ENCODE measurements at places on chromosomes 12 and 14.

DNA sequence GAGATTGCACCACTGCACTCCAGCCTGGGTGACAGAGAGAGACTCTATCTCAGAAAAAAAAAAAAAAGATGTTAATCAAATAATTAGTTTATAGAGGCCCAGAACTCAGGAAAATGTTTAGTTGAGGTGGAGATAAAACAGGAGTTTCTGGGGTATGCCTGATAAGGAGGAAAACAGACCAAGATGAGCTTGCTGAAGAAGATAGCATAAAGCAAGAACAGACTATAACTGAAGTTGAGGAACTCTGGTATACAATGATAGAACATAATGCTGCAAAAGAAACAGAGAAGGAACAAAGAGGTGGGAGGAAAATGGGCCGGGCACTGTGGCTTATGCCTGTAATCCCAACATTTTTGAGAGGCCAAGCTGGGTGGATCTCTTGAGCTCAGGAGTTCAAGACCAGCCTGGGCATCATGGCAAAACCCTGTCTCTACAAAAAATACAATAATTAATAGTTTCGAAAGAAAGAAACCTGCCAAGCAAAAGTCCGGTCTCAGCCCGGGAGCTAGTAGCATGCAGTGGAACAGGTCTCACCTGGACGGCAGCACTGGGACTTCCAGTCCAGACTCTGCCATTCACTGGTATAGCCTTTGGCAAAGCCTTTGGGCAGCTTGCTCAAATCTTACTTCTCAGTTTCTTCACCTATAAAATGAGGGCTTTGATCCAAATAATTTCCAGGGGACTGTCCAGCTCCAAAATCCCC, 25.4 kb downstream of the SLC35E3 start:
- no peak for DNase-seq

DNA sequence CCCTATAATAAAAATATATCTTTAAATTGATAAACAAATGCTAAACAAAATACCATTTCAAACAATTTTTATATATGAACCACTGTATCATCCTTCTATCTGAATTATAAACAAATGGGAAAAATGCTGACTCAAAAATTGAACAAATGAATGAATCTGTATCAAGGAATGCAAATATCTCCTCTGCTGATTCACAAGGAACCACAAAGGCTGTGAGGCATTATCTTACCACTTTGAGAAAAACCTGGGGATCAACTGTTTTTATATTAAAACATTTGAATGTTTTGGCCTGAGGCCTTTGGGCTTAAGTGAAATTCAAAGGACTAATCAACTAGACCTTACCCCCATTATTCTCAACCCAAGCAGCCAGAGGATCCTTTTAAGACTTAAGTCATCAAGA, 86.3 kb downstream of the EML5 start:
- DNase-seq, result no peak

DNA sequence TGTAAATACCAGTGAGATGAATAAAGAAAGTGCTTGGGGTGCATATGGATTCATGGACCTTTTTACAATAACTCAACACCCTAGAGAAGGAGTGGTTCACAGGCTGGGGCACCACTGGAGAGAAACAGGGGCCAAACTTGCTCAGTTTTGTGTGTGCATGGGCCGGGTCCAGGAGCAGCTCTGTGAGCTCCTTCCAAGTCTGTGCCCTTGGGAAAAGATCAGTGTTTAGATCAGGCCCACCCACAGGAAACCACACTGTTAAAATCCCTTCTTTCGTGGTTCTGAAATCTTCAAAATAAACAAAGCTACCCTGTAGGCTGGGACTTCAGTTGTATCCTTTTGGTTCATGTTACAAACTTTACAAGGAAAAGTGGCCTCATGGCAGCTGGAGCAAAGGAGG, 156.1 kb upstream of the TMEM260 start:
- no peak for DNase-seq

- DNase-seq, result no peak
Observed at GRCh38 chr14:72715215-72715849, 178.6 kb downstream of the DPF3 start.

DNA sequence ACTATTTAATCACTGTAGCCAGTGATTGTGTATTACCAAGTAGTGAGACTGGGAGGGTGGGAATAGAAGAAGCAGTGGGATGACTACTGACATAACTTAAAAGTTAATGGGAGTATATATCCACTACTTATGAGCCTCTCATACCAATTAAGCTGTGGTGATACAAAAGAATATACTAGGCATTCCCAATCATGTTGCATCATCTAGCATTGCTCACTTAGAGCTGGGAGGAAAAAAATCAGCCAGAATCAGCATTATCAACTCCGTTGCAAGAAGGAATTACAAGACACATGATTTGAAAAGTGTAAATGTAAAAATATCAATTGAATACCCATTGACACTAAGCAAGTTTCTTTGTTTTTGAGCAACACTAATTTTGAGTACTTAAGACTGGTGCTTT, 745 bp upstream of the PPP1R36 start:
- DNase-seq, result no peak

DNA sequence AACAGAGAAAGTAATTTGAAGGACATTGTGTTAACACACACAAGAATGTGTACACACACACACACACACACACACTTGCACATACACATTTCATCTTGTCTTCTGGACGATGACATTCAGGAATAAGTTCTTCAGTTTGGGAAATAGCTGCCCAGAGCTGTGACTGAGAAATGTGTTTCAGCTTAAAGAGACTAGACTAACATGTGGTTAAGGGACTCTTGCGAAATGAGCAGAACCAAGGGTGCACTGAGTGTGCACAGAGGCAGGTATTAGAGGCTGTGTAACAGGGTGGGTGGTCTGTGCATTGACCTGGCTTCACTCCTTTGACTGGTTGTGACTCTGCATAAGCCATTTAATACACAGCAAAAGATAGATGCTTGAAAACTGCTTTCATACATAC, 29.4 kb upstream of the KCNA5 start:
- no peak for DNase-seq

DNA sequence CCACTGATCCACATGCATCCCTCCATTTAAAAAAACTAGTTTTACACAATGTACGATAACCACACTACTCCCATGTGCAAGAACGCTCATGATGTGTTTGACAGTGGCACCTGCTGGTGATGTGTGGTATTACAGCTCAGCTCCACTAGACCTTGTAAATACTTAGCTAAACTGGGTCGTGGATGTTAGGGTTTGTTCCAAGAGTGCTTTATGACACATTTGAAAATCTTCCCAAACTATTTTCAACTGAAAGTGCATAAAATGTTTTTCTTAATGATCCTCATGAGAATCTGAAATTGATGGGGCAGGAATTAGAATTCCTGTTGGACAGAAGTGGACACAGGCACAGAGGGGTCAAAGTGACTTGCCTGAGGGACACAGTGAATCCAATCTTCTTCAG, 99.2 kb downstream of the SCARB1 start:
- DNase-seq, result no peak

DNA sequence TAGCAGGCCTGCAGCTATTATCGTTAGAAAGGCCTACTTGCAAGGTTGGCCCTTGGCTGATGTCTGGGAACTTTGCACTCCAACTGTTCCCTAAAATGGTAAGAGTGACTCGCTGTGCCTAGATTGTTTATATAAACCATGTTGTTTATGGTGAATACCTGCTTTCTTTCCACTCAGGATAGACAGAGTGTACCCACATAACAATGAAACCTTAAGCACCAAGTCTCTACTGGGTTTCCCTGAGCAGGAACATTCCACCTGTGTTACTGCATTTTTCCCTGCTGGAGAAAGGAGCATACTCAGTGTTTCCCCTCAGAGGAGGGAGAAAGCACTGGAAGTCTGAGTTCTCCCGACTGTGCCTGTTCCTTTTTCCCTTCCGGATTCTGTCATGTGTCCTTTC, 32.8 kb downstream of the ERP29 start:
- no peak for DNase-seq

DNA sequence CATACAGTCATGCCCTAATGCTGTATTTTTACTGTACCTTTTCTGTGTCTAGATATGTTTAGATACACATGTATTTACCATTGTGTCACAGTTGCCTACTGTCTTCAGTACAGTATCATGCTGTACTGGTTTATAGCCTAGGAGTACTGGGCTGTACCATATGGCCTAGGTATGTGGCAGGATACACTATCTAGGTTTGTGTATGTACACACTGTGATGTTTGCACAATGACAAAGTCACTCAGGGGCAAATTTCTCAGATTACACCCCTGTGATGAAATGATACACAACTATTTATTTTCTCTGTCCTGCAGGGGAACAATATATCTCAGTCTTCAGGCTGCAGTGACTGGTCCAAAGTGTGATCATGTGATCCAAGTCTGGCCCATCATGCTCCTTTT, 1076.1 kb downstream of the VRK1 start:
- no peak for DNase-seq

- no peak for DNase-seq
Observed at GRCh38 chr12:132640936-132641335, 22.4 kb downstream of the P2RX2 start.

GRCh38 chr12:94889445-94890210, 113.9 kb downstream of the NDUFA12 start:
- no peak for DNase-seq

DNA sequence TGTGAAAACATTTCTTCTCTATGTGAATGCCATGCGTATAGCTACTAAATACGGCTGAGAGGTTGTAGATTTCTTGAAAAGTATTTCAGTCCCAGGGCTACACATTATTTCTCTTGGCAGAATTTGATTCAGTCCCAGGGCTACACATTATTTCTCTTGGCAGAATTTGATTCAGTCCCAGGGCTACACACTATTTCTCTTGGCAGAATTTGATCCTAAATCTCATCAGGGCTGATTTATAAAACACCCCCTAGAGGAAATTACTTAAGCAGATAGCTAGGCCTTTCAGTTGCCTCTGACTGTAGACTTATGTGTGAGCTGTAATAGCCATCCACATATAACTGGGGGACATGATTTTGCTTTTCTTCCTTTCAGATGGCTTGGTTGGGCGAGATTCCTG, 50.4 kb downstream of the AK7 start:
- no peak for DNase-seq

DNA sequence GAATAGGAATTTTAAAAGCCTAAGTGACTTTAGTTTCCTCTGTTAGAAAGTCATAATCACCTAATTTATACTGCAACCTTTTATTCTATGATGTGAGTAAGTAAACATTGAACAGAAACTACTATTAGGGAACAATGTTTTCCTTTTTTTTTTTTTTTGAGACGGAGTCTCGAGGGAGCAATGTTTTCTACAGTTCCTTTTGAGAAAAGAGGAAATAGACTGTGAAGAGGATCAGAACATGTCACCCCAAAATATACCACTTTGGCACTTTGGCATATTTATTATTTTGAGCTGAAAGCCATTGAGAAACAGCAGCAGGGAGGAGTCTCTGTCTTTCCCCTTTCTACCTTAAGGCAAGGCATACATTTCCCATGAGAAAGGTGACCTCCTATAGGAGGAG, 162.7 kb upstream of the CNOT2 start:
- DNase-seq, result peak; percentile 5

- no peak for DNase-seq
Observed at GRCh38 chr14:99664937-99665273, 19.2 kb upstream of the CYP46A1 start.

GRCh38 chr14:54333511-54333910, 63.3 kb upstream of the CDKN3 start:
- DNase-seq, result no peak

DNA sequence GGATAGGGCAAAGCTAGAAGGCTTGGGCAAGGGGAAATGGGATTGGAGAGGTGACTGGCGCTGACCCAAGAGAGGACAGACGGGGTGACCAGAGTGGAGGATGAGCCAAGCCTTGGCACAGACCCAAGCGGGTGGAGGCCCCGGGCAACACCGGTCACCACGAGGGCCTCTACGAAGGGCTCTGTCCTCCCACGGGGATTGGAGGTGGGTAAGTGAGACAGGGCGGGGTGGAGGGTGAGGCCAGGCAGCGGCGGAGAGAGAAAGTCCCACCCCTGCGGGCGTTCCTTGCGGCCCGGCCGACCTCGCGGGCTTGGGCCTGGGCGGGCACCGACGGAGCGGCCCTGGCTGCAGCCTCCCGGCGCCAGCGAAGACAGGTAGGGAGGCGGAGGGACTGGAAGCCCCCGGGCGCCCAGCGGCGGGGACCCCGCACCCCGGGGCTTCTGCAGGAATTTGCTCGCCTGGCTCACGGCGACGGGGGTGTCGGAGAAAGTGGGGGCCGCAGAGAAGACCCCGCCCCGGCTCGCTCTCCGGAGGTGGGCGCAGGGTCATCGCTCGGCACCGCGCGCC, at the start of gene PAPLN:
Gene PAPLN, plus strand, starts transcription at position 288 of the 567 bp plus-strand sequence. CDS start 2,273 bp downstream, outside the sequence.
- no peak for DNase-seq

DNA sequence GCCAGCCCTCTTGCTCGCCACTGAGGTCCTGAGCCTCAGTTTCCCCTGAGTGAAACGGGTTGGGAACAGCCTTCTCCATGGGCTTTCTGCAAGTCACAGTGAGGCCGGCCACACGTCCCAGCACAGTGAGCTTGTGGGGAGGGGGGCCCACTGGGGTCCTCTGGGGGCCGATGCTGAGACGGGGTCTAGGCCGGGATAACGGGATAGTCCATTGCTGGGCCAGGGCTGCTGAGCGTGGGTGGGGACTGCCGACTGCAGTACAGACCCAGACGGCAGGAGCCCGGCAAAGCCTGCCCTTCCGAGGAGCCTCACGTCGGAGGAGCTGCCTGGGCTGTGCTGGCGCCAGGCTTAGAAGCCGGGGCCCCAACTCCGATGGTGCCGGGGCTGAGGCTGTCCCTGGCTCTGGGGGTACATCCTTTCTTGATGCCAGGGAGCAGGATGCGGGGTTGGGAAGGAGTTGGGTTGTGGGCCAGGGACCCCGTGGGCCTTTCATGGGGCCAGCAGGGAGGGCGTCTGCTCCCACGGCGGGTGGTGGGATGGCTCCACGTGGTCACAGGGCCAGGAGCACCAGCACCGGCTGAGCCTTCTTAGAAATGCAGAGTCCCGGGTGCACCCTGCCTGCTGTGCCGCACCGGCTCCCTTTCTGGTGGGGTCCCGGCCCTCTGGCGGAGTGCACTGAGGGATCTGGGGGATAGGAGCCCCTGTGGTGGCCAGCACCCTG, 24.2 kb downstream of the NOC4L start:
- DNase-seq, result no peak

- DNase-seq, result no peak
Observed at GRCh38 chr14:75128596-75128990, 1.7 kb upstream of the NEK9 start.

DNA sequence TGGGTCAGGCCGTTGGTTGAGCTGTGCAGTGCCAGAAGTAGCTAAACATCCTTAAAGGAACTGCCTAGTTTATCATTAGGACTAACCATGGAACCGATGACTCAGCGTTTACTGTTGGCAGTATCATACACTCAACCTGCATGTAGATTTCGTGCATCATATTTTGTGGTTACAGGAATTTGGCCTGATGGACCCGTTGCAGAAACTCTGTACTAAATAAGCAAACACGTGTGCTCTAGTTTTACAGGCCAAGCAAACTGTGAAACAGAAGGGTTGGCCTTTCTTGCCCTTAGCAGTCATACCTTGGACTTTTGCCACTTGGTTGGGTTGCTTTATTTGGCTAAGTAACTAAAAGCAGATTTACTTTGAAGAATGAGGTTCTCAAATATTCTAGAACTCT, 35.6 kb downstream of the DGLUCY start:
- DNase-seq, result no peak
